ENCODE measurements at places on chromosomes 12 and 14.

- peak; percentile 94 for DNase-seq
Measured at GRCh38 chr12:6195665-6196535, 4.3 kb upstream of the CD9 start.

GRCh38 chr14:25602106-25602505, 552.2 kb upstream of the STXBP6 start:
- DNase-seq, result no peak

DNA sequence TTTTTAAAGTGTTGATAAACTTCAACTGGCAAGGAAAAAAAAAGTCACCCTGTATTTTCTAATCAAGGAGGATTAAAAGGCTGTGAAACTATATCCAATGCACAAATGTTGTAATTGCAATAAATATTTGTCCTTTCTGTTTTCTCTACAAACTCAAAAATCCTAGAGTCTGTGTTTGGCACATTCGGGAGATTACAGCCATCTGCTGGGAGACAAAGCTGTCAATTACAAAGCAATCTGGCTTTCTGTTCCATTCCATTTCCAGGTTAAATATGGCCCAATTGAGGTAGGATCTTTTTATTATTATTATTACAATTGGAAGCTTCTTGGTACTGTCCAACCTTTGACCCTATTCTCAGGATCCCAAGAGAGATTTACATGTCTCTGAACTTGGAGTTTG, 295.9 kb downstream of the DIO2 start:
- DNase-seq, result no peak

GRCh38 chr12:13504074-13504473, 307.5 kb downstream of the EMP1 start:
- no peak for DNase-seq

GRCh38 chr14:81252278-81252677, 31.5 kb upstream of the GTF2A1 start:
- DNase-seq, result no peak

- DNase-seq, result no peak
Measured at GRCh38 chr12:42812086-42812485, 222.5 kb upstream of the PRICKLE1 start.

- no peak for DNase-seq
Measured at GRCh38 chr14:92225731-92226130, 97.2 kb upstream of the SLC24A4 start.

DNA sequence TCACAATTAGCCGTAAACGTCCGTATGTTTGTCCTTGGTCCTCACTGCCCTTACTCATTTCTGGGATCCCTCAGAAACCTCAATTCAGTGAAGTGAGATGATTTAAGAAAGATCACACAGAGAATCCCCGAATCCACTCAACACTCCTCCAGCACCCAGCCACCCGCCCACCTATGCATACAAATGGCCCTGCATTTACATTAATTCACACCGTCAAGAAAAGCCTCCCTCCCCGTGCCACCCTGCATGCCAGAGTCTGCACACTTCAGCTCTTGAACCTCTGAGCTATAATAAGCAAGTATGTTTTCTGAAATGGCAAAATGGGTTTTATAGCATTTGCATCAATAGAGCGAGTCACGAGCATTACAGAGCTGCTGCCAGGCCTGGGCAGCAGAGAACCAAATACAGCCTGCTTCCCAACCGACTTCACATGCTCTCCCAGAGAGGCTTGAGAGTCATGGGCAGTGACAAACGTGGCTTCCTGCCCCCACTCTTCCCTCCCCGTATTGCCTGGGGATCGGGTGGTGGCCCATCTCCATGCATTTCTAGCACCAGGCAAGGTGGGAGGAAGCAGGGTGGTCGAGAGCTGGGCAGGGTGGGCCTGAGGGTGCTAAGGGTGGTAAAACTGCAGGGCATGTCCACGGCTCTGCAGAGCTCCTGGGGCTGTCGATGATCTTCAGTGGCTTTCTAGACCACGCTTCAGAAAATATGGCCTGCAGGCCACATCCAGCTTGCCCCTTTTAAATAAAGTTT, 177.6 kb downstream of the RIMBP2 start:
- DNase-seq, result no peak

- no peak for DNase-seq
Measured at GRCh38 chr14:34775922-34776321, 61.5 kb upstream of the CFL2 start.

GRCh38 chr14:61575551-61576150, 119.7 kb upstream of the HIF1A start:
- DNase-seq, result no peak

- DNase-seq, result no peak
Measured at GRCh38 chr12:3644104-3644503, 108.8 kb downstream of the CRACR2A start.

- no peak for DNase-seq
Measured at GRCh38 chr12:109892165-109892715, 7.8 kb upstream of the TCHP start.

- DNase-seq, result no peak
Measured at GRCh38 chr14:27002179-27002578, 404.3 kb upstream of the NOVA1 start.

GRCh38 chr12:123398550-123399254, 14.8 kb downstream of the KMT5A start:
- DNase-seq, result no peak

- peak; percentile 87 for DNase-seq
Measured at GRCh38 chr14:88013750-88014349, 8.9 kb downstream of the GPR65 start.

GRCh38 chr12:27382171-27382795, 49.6 kb downstream of the BMAL2 start:
- no peak for DNase-seq

DNA sequence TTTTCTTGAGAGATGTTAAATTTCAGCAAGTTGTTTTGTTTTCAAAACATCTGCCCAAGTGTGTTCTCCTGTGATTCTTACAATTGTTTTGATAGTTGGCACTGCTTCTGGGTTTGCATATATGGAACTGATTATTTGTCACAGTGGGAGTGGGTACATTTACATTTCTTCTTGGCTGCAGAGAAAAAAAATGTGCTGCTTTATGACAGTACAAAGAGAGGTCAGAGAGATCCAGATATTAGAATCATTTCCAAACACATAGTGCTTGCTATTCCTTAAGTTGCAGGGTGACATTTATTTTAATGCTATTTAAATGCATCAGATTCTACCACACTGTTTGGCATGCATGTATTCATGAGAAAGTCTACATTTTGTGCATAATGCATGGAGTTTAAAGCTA, 303.5 kb upstream of the MDGA2 start:
- no peak for DNase-seq

DNA sequence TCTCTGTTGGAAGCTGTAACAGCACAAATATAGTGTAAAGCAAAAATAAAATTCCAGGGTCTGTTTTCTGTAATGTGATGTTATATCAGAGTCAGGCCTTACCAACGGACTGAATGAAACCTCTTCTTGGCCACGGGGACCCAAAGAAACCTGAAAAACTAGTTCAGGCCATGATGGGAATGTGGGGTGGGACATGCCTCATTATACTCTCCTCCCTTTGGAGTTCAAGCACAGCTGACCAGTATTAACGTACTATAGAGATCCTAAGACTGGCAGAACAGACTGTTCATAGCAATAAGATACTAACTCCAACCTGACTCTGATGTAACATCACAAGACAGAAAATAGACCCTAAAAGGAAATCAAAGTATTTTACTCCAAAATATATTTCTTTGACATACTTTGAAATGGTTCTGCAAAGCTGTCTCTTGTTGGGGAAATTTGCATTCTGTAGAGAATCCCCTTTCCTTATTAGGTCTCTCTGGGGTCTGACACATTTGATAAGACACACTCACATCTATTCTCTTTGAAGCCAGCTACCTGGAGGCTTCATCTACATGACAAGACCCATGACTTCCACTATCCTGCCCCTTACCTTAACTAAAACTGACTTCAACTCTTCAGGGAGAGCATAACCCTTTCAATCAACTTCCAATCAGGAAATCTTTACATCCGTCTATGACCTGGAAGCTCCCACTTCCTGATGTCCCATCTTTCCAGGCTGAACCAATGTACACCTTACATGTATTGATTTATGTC, 444.6 kb downstream of the SOX5 start:
- DNase-seq, result no peak

GRCh38 chr14:105412771-105413543, 6.7 kb upstream of the MTA1 start:
- DNase-seq, result no peak

GRCh38 chr12:49365542-49365941, 1.7 kb upstream of the SPATS2 start:
- DNase-seq, result no peak

DNA sequence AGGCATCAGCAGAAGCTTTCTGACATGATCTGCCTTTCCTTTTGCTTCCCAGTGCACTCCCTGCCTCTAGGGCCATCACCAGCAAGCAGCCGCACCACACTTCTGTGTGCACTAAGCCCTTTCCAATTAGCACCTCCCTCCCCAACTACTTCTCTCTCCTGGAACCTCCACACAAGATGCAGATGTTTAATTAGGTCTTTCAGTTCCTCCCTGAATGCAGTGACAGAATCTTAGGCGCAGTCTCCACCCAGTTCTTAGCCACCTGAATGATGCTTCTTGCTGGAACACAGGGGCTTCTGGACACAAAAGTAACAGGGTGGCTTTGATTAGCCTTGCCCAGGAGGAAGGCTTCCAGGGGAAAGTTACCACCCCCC, 32.9 kb downstream of the NIN start:
- DNase-seq, result no peak

DNA sequence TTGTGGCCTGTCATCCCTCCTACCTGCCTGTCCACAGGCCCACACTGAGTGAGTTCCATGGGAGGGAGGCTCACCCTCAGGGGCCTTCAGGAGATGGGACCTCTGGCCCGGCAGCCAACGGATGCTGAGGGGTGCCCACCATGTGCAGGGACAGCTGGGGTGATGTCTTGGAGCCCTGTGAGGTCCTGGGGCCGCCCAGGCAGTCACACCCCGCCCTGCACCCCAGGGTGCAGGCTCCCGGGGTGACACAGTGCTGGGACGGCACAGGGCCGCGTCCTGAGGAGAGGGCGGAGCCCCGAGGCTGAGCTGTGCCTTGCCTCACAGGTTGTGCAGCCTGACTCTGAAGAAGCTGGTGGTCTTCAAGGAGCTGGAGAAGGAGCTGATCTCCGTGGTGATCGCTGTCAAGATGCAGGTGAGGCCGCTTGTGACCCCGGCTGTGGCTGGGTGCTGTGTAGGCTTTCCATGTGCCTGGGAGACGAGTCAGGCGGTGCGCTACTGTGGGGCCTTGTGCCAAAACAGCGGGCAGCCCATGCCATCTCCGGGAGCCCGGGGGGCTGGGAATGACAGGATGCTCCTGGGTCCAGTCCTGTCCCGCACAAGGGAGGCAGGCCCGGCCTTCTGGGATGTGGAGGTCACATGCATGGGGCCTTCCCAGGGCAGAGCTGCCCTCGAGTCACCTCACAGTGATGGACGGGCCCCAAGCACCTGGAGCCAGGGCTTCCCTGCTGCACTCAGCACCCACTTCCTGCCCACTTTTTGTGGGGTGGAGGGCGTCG, 33.8 kb downstream of the PACS2 start:
- no peak for DNase-seq

GRCh38 chr12:120254809-120255208, 10.7 kb downstream of the PXN start:
- no peak for DNase-seq

GRCh38 chr14:73712071-73712506, 2.1 kb downstream of the PNMA1 start:
- DNase-seq, result no peak

DNA sequence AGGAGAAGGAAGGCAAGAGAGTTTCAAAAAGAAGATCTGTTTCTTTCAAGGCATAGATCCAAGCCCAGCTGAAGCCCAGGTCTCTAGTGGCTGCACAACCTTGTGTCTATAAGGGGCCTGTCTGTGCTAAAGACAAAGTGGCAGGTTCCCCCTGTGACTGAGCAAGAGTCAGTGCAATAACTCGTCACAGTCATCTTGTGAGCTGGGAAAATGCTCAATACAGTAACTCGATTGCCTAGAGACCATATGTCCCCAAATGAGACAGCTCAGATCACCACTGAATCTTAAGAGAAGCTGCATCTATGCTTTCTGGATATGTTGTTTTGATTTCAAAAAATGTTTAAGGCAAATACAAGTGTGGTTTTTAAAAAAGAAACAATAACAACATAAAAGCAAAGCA, 24.2 kb downstream of the ST8SIA1 start:
- no peak for DNase-seq

DNA sequence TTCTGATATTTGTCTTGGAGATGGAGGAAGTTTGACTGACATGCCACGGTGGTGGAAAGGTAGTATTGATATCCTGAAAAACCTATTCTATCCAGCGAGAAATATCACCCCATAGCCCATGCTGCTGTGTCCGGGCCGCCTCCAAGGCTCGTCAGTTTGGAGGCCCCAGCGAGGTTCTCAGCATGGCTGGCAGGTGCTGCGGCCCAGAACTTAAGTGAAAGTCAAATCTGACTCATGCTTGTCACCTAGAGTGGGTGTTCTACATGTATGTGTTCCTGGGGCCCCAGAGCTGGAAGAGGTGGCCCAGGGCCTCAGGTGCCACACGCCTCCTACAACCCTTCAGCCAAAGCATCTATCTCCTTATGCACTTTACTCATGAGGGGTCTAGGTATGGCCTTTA, 92.9 kb downstream of the GCH1 start:
- no peak for DNase-seq

- no peak for DNase-seq
Measured at GRCh38 chr12:22467190-22467589, 77.2 kb downstream of the C2CD5 start.

GRCh38 chr12:31005256-31005943, 68.3 kb upstream of the DDX11 start:
- peak; percentile 40 for DNase-seq

GRCh38 chr14:67360470-67361206, 510 bp downstream of the EIF2S1 start:
- no peak for DNase-seq

GRCh38 chr14:71713016-71713415, 219.2 kb upstream of the RGS6 start:
- no peak for DNase-seq

GRCh38 chr12:93853698-93854478, 176.7 kb downstream of the CRADD start:
- no peak for DNase-seq

- DNase-seq, result no peak
Measured at GRCh38 chr14:34425095-34425851, 36.8 kb downstream of the SPTSSA start.

DNA sequence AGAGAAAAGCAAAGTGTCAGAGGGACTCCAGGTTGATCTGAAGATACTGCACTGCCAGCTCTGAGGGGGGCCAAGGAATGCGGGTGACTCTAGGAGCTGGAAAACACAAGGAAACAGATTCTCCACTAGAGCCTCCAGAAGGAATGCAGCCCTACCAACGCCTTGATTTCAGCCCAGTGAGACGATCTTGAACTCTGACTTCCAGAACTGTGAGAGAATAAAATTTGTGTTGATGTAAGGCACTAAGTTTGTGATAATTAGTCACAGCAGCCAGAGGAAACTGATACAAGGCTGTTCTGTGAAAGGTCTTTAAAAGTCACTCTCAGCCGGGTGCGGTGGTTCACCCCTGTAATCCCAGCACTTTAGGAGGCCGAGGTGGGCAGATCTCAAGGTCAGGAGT, 34.2 kb downstream of the CKAP4 start:
- no peak for DNase-seq

- peak; percentile 96 for DNase-seq
Measured at GRCh38 chr12:1594261-1595025, at the start of gene FBXL14. Gene FBXL14 (minus strand): TSS chr12:1594581. CDS start chr12:1594066, 515 bp downstream.

GRCh38 chr14:30227876-30228275, 300.2 kb upstream of the PRKD1 start:
- DNase-seq, result no peak

- no peak for DNase-seq
Measured at GRCh38 chr14:80678436-80678835, 263.1 kb downstream of the CEP128 start.

- no peak for DNase-seq
Measured at GRCh38 chr14:56125772-56126636, 7.8 kb downstream of the PELI2 start.
